Aortic smooth muscle cell (primary cell): ENCODE measurements at places on chromosomes 7 and 10. TPM values are rescaled to one million over a fixed set of nuclear protein-coding genes. Genes with fewer than 3 reads are reported as not detected.

The BRAF gene
- total RNA-seq: 16.0 and 21.9 TPM in 2 replicates

The GDF2 gene
- not detected in 2 replicates for total RNA-seq

The SPDYE2B gene
- not detected in 2 replicates for total RNA-seq

The GPRIN2 gene
- total RNA-seq: not detected in 2 replicates

The CDNF gene
- 2.0 and 2.1 TPM in 2 replicates for total RNA-seq

The GTF2IRD1 gene
- 3.8 and 4.4 TPM in 2 replicates for total RNA-seq

The ERVW-1 gene
- not detected in 2 replicates for total RNA-seq

The GIMAP5 gene
- total RNA-seq: 0.12 and 0.26 TPM in 2 replicates

The SFRP5 gene
- total RNA-seq: not detected in 2 replicates

The VAX1 gene
- total RNA-seq: not detected in 2 replicates

The EIF4H gene
- 295 and 314 TPM in 2 replicates for total RNA-seq

The MYH16 gene
- not detected in 2 replicates for total RNA-seq

The MMD2 gene
- total RNA-seq: not detected in 2 replicates

The FFAR4 gene
- not detected in 2 replicates for total RNA-seq

The IL15RA gene
- total RNA-seq: 5.7 and 7.3 TPM in 2 replicates
